ENCODE measurements at places on chromosomes 1 and 21. TPM values are rescaled to one million over a fixed set of nuclear protein-coding genes. Genes with fewer than 3 reads are reported as not detected.

Gene NGF
- polyA plus RNA-seq, result 75.8 TPM

GRCh38 chr1:31376375-31377134, 3.7 kb upstream of the FABP3 start:
- no peak overlapping the region for H3K4me3 ChIP-seq
- DNase-seq, result peak; percentile 90
- H3K27ac ChIP-seq, result peak overlapping the region; percentile 81
- H3K27me3 ChIP-seq, result no peaks in the 10 kb centered on the region
- no peaks in the 10 kb centered on the region for H3K4me1 ChIP-seq

- peaks cover 9% of the 10 kb centered on the region for H3K4me1 ChIP-seq
- peak overlapping the region; percentile 82 for H3K4me3 ChIP-seq
- peak overlapping the region; percentile 89 for H3K27ac ChIP-seq
- no peaks in the 10 kb centered on the region for H3K27me3 ChIP-seq
- peaks cover 33% of the 10 kb centered on the region for H3K36me3 ChIP-seq
These were observed 686 bp upstream of the ZNF281 start for GRCh38 chr1:200410566-200410878.

- H3K36me3 ChIP-seq, result peaks cover 7% of the 10 kb centered on the region
- no peak overlapping the region for H3K4me3 ChIP-seq
- H3K27ac ChIP-seq, result 0 out of 2 replicates have a peak overlapping the region, but pooled peaks have one; percentile 7
- H3K27me3 ChIP-seq, result no peaks in the 10 kb centered on the region
These were observed 19.8 kb downstream of the ERRFI1 start for GRCh38 chr1:8006037-8006963.

- no peak overlapping the region for H3K4me3 ChIP-seq
- H3K4me1 ChIP-seq, result no peaks in the 10 kb centered on the region
- no peaks in the 10 kb centered on the region for H3K36me3 ChIP-seq
These were observed 9.6 kb downstream of the DUSP23 start for GRCh38 chr1:159790237-159790917.

Gene TNFRSF14
- 0.19 TPM for polyA plus RNA-seq

- H3K4me3 ChIP-seq, result no peak overlapping the region
- no peaks in the 10 kb centered on the region for H3K27me3 ChIP-seq
- no peak overlapping the region for H3K27ac ChIP-seq
These were observed 144.5 kb upstream of the SMYD2 start for GRCh38 chr1:214136324-214136919.

Gene HSD3B1
- polyA plus RNA-seq, result not detected

DNA sequence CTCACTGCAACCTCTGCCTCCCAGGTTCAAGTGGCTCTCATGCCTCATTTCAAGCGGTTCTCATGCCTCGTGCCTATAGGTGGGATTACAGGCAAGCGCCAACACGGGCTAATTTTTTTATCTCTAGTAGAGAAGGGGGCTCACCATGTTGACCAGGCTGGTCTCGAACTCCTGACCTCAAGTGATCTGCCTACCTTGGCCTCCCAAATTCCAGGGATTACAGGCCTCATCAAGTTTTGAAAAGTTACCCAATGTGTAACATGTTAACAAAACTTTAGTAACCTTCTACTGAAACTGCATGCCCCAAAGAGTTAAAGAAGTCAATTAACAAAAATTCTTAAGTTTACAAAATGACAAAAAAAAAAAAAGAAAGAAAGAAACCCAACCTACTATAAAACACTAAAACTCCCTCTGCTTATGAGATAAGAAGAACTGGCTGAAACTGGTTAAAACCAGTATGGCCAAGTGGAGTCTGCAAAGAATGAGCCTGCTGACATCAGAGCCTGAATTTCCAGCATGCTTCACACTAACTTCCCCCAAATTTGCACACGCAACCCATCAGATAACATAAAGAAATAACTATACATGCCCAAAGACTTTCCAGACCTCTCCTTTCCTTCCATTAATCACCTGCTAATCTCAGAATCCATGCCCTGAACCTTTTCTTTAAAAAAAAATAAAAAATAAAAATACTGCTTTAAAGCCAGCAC, 25.5 kb upstream of the PSMG1 start:
- DNase-seq, result no peak
- H3K4me1 ChIP-seq, result no peaks in the 10 kb centered on the region
- no peak overlapping the region for H3K4me3 ChIP-seq
- peaks cover 65% of the 10 kb centered on the region for H3K36me3 ChIP-seq
- no peak overlapping the region for H3K27ac ChIP-seq

GRCh38 chr1:99465176-99465900, 180.6 kb upstream of the PALMD start:
- H3K27me3 ChIP-seq, result no peaks in the 10 kb centered on the region
- H3K27ac ChIP-seq, result peak overlapping the region; percentile 78
- no peaks in the 10 kb centered on the region for H3K36me3 ChIP-seq
- DNase-seq, result peak; percentile 58
- peak overlapping the region; percentile 10 for H3K4me3 ChIP-seq
- peaks cover 8% of the 10 kb centered on the region for H3K4me1 ChIP-seq

GRCh38 chr1:33826711-33827110, 37.2 kb upstream of the HMGB4 start:
- H3K27me3 ChIP-seq, result no peaks in the 10 kb centered on the region
- no peak for DNase-seq
- H3K36me3 ChIP-seq, result no peaks in the 10 kb centered on the region
- H3K4me1 ChIP-seq, result no peaks in the 10 kb centered on the region

DNA sequence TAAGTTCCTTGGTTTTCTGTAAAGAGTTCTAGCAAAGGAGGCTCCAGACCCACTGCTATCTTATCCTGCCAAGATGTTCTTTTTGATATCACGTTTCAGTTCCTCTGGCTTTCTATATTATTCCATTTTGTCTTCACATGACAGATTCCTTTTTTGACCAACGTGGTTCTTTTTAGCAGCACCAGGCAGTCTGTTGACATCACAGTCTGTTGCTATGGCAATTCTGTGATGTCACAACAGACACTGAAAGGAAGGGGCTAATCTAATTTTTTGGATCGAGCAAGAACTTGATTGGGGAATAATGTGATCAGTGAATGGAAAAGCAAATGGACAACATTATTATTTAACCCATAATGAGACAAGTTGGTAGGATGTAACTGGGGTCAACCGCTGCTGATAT, 64.5 kb upstream of the GOLT1A start:
- H3K36me3 ChIP-seq, result no peaks in the 10 kb centered on the region
- DNase-seq, result no peak
- H3K4me1 ChIP-seq, result no peaks in the 10 kb centered on the region
- H3K4me3 ChIP-seq, result no peak overlapping the region
- peaks cover 41% of the 10 kb centered on the region for H3K27me3 ChIP-seq

- H3K27ac ChIP-seq, result no peak overlapping the region
- H3K4me3 ChIP-seq, result no peak overlapping the region
- DNase-seq, result no peak
- H3K4me1 ChIP-seq, result no peaks in the 10 kb centered on the region
- H3K36me3 ChIP-seq, result peaks cover 6% of the 10 kb centered on the region
These were observed 11.3 kb downstream of the THEM4 start for GRCh38 chr1:151897991-151898431.

- H3K4me3 ChIP-seq, result no peak overlapping the region
- no peak for DNase-seq
- H3K36me3 ChIP-seq, result peaks cover 5% of the 10 kb centered on the region
- H3K4me1 ChIP-seq, result peaks cover 21% of the 10 kb centered on the region
- no peak overlapping the region for H3K27ac ChIP-seq
These were observed 5.7 kb downstream of the EPHX1 start for GRCh38 chr1:225815526-225816178.

GRCh38 chr1:173669491-173669941, at the start of gene ANKRD45:
ANKRD45 (minus strand) TSS chr1:173669851; CDS start chr1:173659418, 10,433 bp downstream.
- H3K4me1 ChIP-seq, result peaks cover 8% of the 10 kb centered on the region
- peak within 1 kb of the TSS; percentile 43 for H3K27ac ChIP-seq
- peak within 1 kb of the TSS; percentile 63 for H3K4me3 ChIP-seq
- peak; percentile 83 for DNase-seq

- H3K4me3 ChIP-seq, result no peak overlapping the region
- H3K27ac ChIP-seq, result no peak overlapping the region
- no peak for DNase-seq
- H3K36me3 ChIP-seq, result peaks cover 5% of the 10 kb centered on the region
- H3K4me1 ChIP-seq, result peaks cover 29% of the 10 kb centered on the region
These were observed 3.5 kb downstream of the MOB3C start for GRCh38 chr1:46612937-46613660.

Gene DDOST
- polyA plus RNA-seq, result 763 TPM

Gene PTGFRN
- 22.4 TPM for polyA plus RNA-seq

GRCh38 chr1:180527101-180527669, 24.8 kb upstream of the ACBD6 start:
- H3K27me3 ChIP-seq, result no peaks in the 10 kb centered on the region
- no peak overlapping the region for H3K27ac ChIP-seq
- H3K4me1 ChIP-seq, result peaks cover 18% of the 10 kb centered on the region
- H3K4me3 ChIP-seq, result no peak overlapping the region
- no peaks in the 10 kb centered on the region for H3K36me3 ChIP-seq

Gene RGS13
- polyA plus RNA-seq, result not detected

GRCh38 chr1:169795687-169796086, 980 bp upstream of the METTL18 start:
- no peak for DNase-seq
- H3K4me1 ChIP-seq, result no peaks in the 10 kb centered on the region
- H3K27ac ChIP-seq, result peak overlapping the region; percentile 71
- H3K4me3 ChIP-seq, result peak overlapping the region; percentile 70

Gene CELA2B
- polyA plus RNA-seq, result not detected

DNA sequence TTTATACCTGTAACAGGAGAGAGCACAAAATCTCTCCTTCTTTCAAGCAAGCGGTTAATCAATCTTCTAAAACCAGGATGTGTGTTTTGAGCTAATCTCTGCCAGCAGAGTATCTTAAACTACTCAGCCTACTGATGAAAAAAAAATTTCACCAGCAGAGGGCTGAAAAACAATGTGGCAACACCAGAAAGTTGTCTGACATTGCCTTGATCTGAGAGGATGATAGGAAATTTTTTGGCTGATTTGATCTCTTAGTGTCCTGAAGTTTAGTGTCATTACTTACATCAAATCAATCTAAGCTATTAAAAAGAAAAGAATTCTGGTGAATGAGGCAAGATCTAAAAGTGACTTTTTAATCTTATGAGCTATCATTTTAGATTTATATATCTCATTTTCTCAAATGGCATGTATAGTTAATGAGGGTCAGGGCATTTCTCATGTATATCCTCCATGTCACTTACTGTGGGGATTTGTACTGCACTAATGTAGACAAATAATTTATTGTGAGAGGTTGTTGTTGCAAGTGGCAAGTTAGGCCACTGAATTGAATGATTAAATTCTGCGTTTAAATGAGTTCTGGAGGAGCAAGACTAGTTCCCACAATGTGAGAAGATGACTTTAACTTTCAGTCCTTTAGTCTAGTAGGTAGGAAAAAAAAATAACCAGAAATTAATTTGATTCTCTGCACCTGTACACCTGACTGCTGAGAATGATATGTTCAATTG, 10.9 kb downstream of the ADAMTS1 start:
- no peak overlapping the region for H3K4me3 ChIP-seq
- H3K4me1 ChIP-seq, result peaks cover 11% of the 10 kb centered on the region
- H3K36me3 ChIP-seq, result peaks cover 30% of the 10 kb centered on the region
- no peak overlapping the region for H3K27ac ChIP-seq
- no peak for DNase-seq
- no peaks in the 10 kb centered on the region for H3K27me3 ChIP-seq

GRCh38 chr1:16046842-16047241, 3.3 kb downstream of the CLCNKB start:
- no peaks in the 10 kb centered on the region for H3K27me3 ChIP-seq
- H3K36me3 ChIP-seq, result no peaks in the 10 kb centered on the region
- no peak for DNase-seq
- H3K4me1 ChIP-seq, result peaks cover 3% of the 10 kb centered on the region
- no peak overlapping the region for H3K27ac ChIP-seq

DNA sequence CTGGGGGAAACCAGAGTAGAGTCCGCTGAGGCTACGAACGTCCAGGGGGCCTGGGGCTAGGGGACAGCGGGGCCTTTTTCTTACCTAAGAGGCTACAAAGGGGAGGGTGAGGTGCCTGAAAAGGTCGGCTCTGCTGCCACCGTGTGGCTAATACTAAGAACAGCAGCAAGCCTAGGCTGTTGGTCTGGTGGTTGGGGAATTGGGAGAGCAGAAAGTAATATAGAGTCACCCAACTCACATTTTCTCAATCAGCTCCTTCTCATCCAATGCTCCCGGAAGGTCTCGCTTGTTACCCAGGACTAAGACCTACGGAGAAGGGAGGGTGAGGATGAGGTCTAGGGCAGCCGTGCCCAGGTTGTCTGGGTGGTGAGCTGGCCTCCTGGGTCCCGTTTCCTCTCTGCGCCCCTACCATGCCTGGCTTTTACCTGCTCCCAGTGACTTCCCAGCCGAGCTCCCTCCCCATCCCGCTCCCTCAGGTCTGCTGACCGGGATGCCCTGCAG, 9.3 kb downstream of the ARL8A start:
- peaks cover 4% of the 10 kb centered on the region for H3K4me1 ChIP-seq
- H3K27ac ChIP-seq, result no peak overlapping the region
- DNase-seq, result peak; percentile 93
- no peak overlapping the region for H3K4me3 ChIP-seq
- peaks cover 10% of the 10 kb centered on the region for H3K36me3 ChIP-seq
- no peaks in the 10 kb centered on the region for H3K27me3 ChIP-seq

DNA sequence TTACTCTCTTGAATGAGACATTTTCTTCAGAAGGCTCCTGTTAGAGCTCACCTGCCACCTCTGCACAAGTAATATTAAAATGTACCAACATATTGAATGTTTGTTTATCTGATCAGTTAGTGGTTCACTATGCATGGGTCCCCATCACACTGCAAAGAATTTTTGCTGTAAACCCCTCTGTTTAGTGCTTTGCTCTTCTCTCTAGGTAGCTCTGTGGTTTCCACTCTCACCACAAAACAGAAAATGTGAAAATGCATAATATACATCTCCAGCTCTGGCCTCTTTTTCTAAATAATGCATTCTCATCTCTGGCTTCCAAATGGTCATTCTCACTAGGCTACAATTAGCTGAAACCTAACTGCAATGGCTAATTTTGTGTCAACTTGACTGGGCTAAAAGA, 176.7 kb downstream of the TRIM33 start:
- no peak overlapping the region for H3K4me3 ChIP-seq
- no peak for DNase-seq
- peaks cover 16% of the 10 kb centered on the region for H3K27me3 ChIP-seq
- H3K27ac ChIP-seq, result no peak overlapping the region
- no peaks in the 10 kb centered on the region for H3K4me1 ChIP-seq

DNA sequence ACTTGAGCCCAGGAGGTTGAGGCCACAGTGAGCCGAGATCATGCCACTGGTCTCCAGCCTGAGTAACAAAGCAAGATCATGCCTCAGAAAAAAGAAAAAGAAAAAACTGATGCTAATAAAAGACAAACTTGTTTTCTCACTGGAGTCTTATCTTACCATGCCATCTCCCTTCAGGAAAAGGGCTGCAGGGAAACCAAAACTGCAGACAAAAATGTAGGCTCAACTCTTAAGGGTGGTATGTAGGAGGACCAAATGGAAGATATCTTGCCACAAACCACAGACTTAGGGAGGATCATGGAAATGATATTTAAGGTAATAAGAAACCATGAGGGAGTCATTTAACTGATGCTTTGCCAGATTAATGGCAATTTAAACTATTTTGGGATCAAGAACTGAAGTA, 32.9 kb downstream of the UROD start:
- no peaks in the 10 kb centered on the region for H3K4me1 ChIP-seq
- no peak overlapping the region for H3K27ac ChIP-seq
- no peak overlapping the region for H3K4me3 ChIP-seq
- no peak for DNase-seq
- no peaks in the 10 kb centered on the region for H3K36me3 ChIP-seq

Gene GBP5
- 0.08 TPM for polyA plus RNA-seq

All from SK-N-SH (cell line).